ENCODE measurements at places on chromosomes 4 and X.

DNA sequence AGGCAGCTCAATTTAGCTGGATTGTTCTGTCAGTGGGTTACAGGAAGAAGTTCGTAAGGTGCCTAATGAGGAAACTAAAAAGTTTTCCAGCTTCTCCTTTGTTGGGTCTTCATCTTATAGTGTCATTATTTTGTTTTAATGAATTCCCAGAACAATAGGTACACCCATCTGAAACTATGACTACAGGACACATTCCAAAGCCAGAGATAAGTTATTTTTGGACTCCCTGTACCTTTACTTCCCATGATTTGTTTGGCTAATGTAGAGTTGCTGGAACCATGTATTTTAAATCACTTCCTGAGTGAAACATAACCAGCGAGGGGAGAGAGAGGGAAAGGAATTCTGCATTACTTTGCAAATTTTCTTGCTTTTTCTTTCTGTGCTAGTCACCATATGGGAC lies 114.0 kb downstream of the CLCN5 start:
- no peak for DNase-seq

DNA sequence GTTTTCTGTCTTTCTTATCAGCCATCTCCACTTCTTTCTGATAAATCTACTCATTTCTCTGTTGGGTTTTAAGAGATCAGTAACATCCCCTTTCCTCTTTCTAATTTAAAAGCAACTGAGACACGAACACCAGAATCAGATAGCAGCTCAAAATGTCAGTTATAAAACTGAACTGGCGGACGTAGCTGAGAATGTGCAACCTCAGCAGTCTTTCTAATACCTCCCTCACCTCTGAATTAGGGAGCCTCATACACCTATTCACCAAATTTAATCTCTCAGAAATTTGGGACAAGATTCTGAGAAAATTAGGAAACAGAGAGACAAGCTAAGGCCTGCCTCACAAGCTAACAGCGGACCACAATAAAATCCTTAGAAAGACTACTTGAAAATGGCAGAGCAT lies 52.0 kb upstream of the ACSL4 start:
- DNase-seq, result no peak

- no peak for DNase-seq
These were observed 21.2 kb downstream of the AADAT start for GRCh38 chr4:170068438-170069128.

DNA sequence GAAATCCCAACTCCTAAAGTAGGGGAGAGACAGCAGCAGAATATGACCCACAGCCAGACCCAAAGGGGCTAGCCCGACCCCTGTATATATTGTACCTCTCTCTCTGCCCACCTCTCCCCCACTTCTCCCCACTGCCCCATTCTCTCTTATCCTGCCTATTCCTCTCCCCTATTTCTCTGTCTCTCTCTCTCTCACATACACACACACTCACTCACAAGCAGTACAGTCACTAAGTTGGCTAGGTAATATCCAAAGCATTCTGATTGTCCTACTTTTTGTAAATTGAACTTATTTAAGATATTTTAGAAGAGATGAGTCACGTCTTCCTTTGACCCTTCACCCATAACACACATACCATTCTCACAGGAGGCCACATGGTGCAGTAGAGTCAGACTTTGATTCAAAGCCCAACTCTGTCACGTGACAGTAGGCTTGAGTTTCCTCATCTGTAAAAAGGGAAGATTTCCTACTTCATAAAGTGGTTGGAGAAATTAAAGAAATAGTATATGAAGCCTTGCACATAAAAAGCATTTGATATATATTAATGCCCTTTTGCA lies 29.5 kb downstream of the SRPX2 start:
- DNase-seq, result no peak

DNA sequence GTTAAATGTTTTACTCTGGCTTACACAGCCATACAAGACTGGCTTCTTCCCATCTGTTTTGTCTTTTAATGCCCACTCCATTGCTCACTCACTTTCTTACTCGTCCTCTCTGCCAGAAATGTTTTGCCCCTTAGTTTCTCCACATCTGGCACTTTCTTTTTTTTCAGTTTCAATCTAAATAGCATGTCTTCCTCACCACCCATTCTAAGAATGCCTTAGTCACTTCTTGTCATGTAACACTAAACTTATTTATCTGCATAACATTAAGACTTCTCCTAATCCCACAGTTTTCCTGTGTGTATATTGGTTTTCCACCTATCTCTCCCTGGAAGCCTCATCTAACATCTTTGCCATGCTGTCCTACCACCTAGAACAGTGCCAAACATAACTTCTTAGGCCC lies 119.3 kb downstream of the ADAMTS3 start:
- DNase-seq, result no peak

DNA sequence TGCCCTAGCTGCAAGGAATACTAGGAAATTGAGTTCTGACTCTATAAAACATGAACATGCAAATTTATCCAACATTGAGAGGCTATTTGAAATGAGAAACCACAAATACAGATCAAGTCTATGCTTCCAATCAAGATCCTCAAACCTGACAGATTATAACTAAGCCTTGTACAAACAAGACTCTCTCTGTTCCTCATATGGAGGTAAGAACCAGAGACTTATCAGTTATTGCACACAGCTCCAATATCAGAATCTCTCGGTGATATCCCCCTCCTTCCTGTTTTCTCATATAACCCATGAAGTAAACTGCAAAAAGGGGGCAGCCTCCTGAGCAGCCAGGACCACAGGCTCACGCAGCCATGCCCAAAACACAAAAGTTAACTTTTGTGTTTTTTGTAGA lies 36.5 kb downstream of the FBXW7 start:
- DNase-seq, result no peak

DNA sequence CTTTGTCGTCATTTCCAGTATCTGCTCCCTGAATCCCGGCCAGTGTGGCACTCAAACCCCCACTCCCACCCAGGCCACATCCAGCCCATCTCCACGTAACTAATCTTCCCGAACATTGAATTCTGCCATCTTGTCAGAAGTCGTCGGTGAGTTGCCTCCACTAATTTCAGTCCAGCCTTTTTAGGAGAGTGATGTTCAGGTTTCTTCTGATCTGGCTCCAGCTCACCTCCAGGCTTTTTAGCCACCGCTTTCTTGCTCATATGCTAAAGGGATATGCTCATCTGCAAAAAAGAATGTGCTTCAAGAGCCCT lies 1.3 kb downstream of the TMEM165 start:
- DNase-seq, result no peak

GRCh38 chr4:73615613-73616012 lies 4.6 kb downstream of the RASSF6 start:
- DNase-seq, result no peak

GRCh38 chr4:80072228-80072743 lies 743 bp downstream of the ANTXR2 start:
- DNase-seq, result no peak

- DNase-seq, result no peak
These were observed 348.5 kb downstream of the INPP4B start for GRCh38 chr4:142497606-142498005.

- DNase-seq, result no peak
These were observed 77.4 kb downstream of the WDR19 start for GRCh38 chr4:39259571-39260330.

DNA sequence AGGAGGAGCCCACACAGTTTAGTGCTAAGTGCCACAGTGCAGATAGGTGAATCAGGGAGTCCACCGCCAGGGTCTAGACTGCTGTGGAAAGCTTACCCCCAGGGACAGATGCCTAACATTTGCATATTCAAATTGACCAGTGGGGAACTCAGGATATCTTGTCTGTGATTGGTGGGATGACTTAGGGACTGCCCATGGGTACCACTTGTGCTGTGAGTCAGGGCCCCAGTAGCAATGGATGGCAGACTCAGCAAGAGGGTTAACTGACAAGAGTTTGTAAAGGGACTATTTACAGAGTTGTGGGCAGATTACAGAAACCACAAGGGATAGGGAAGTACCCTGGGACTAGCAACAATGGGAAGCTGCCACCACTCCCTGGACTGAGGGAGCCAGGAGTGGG lies 282.1 kb downstream of the BCOR start:
- peak; percentile 28 for DNase-seq

- DNase-seq, result no peak
These were observed 2.4 kb upstream of the PTCHD1 start for GRCh38 chrX:23332101-23332887.

- no peak for DNase-seq
These were observed 907.4 kb upstream of the AGA start for GRCh38 chr4:178349601-178350000.
